Osteoblast (primary cell): ENCODE measurements at places on chromosomes 7 and 10. TPM values are rescaled to one million over a fixed set of nuclear protein-coding genes. Genes with fewer than 3 reads are reported as not detected.

IGFBP1 gene
- 0.59 and 4.0 TPM in 2 replicates for total RNA-seq

GRCh38 chr7:128099204-128099671 is 68.0 kb upstream of the LRRC4 start:
- peak; percentile 51 for DNase-seq
- peaks cover 6% of the 10 kb centered on the region for H3K4me1 ChIP-seq
- H3K36me3 ChIP-seq, result peaks cover 27% of the 10 kb centered on the region
- no peak overlapping the region for H3K27ac ChIP-seq
- H3K4me3 ChIP-seq, result no peak overlapping the region

GRCh38 chr7:1360521-1360971 is 98.7 kb downstream of the MICALL2 start:
- no peaks in the 10 kb centered on the region for H3K4me1 ChIP-seq
- H3K27ac ChIP-seq, result no peak overlapping the region
- H3K27me3 ChIP-seq, result no peaks in the 10 kb centered on the region
- DNase-seq, result peak; percentile 86
- H3K36me3 ChIP-seq, result no peaks in the 10 kb centered on the region

- no peaks in the 10 kb centered on the region for H3K36me3 ChIP-seq
- H3K4me1 ChIP-seq, result no peaks in the 10 kb centered on the region
- H3K27ac ChIP-seq, result no peak overlapping the region
- no peak for DNase-seq
- no peaks in the 10 kb centered on the region for H3K27me3 ChIP-seq
Measured at GRCh38 chr10:121572859-121573537, 25.2 kb downstream of the FGFR2 start.
